Omental fat pad (tissue), 4 donors: ENCODE measurements at places on chromosomes 2 and 18.

- no peak for DNase-seq
These were observed 4.4 kb upstream of the KLHL29 start for GRCh38 chr2:23380562-23381065.

DNA sequence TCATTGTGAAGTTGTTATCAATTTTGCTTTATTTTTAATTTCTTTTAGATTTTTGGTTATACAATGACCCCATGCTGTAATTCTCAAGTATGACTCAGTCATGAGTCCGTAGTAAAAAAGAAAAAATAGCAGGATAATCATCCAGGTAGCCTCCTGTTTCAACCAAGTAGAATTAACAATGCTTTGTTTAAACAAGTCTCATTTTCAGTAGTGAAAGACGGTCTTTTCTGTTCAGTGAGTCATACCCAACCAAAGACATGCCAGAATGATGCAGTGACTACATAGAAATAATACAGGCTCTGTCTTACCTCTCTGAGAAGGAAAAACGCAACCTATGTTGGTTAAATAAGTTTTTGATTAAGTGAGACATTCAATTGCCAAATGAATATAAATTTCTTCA is 67.8 kb upstream of the DSC1 start:
- DNase-seq: no peak

DNA sequence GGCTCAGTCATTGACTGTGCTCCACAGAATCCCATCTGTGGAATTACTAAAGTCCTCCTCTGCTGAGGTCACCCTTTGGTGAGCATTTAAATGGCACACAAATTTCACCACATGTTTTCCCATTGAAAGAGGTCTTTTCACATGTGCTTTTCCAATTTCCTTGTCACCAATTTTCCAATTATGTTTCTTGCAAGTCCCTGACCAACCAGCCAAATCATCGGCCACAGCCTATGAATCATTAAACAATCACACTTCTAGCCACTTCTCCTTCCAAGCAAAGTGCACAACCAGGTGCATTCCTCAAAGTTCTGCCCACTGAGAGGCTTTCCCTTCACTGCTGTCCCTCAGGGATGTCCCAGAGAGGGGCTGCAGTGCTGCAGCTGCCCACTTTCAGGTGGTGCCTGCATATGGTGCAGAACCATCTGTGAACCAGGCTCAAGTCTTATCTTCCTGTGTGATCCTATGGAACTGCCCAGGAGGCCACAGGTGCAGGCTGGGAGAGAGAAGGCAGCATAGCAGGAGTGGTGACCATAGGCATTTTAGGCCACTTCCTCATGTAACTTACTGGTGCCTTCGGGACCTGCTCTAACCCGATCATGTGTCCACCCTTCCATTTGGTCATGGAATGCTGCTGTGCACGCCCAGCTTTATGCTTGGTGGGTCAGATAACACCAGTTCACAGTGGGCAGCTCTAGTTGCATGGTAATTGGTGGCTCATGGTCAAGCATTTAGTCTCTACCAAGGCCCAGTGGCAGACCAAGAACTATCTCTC is 153.0 kb downstream of the SEPTIN10 start:
- no peak for DNase-seq

DNA sequence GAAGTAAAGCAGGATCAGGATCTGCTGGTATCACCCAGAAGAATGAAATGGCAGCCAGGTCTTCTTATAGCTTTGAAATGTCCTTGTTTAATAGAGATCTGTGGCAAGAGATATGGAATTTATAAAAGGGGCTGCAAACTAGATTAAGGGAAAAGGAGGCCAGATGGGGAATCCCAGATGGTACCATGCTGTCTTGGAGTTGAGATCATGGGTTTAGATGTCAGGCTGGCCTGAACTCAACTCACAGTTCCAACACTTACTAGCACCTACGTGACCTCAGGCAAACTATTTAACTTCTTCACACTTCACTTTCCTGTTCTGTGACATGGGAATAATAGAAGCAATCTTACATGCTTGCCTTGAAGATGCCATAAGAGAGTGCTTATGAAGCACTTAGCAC is 188.2 kb downstream of the ALK start:
- no peak for DNase-seq

GRCh38 chr2:20174410-20174809 is 50.5 kb downstream of the SDC1 start:
- DNase-seq: no peak
